Activated CD4-positive, alpha-beta T cell treated with anti-CD3 and anti-CD28 coated beads, Interleukin-2, amount 50 U/mL, for 1 hour (primary cell): ENCODE measurements at places on chromosomes 3 and 15.

DNA sequence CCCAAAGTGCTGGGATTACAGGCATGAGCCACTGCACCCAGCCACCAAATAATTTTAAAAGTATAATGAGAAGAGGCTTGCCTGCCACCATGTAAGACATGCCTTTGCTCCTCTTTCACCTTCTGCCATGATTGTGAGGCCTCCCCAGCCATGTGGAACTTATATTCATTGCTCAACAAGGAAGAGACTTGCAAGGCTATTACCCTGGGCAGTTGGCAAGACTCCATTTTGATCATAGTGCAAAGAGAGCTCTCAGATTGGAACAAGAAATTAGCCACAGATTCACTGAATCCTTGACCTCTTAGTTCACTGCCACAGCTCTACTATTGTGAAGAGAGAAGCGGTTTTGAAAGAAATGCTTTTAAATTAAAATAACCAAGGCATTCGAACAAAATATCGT is 6.1 kb downstream of the SCAP start:
- DNase-seq: no peak

DNA sequence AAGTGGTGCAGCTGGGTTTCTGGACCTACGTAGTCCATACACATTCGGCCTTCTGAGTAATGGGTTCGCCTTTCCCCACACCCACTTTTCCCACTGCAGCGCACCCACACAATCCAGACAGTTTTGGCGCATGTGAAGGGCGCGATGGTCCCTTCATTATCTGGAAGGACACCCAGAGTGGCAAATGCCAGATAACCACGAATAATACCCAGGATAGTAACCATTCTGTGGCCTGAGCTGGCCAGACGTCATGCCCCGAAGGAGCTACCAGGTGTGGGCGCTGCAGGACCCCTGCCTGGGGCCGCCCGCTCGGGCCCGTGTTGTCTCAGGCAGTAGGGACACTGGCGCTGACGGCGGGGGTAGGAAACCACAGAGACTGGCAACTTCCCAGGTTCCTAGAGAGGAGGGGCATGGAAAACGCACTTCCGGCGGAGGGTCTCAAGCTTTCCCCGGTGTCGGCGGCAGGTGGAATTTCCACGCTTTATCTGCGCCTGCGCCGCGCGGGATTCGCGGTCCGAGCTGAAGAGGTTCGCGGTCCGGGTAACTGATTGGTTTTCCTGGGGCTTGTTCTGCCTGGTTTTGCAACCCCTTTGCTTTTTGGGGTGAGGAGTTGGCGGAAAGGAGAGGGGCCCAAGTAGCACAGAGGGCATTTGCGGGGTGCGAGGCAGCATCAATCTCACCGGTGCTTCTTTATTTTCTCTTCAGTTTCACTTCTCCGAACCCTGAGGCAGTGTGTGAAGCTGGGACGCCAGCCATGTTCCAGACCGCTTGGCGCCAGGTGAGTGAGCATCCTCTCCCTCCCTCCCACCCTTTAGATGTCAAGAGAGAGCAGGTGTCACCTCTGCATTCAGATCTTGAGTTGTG is at the start of gene ZNF620:
ZNF620 (plus strand) TSS at position 441 of the 864 bp plus-strand sequence; CDS start at position 755, 314 bp downstream.
- peak; percentile 35 for DNase-seq

DNA sequence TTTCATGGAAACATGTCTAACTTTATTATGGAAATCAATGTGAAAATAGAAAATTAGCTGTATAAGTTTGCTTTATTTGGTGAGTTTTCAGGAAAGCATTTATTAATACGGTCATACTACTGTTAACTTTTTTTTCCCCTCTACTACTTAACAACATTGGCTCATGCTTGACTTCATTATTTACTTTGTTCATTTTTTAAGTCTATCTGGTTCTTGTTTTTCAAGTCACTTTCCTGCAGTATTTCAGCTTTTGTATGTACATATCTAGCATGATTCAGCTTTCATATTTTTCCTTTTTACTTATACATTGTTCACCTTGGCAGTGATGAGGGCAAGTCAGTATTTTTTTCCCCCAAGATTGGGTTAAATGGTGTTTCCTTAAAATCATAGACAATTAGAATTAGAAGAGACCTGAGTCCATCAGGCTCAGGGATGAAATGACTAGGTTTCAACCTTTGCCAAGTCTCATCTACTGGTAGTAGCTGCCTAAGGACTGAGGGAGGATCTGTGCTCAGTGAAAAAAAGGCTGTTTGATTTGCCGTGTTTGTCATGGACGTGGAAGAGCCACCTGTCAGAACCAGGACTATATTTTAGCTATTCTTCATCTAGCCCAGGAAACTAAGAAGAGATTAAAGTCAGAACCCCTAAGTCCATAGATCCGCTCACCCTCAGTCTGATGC is 15.4 kb downstream of the TMOD3 start:
- no peak for DNase-seq

DNA sequence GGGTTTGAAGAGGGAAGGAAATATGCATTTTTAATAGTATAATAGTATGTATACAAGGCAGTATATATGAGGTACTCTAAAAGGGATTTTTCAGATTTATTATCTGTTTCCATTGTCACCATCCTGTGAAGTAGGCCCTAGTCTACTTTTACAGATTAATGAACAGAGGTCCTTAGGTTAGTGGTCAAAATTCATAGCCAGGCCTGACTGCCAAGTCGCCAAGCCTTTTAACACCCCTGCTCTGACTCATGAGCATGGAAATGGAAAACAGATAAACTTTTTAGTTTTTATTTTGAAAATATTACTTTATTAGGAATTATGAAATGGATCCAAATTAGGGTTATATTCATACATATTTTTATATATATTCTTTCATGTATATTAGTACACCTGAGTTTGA is 146.9 kb downstream of the BBX start:
- no peak for DNase-seq

DNA sequence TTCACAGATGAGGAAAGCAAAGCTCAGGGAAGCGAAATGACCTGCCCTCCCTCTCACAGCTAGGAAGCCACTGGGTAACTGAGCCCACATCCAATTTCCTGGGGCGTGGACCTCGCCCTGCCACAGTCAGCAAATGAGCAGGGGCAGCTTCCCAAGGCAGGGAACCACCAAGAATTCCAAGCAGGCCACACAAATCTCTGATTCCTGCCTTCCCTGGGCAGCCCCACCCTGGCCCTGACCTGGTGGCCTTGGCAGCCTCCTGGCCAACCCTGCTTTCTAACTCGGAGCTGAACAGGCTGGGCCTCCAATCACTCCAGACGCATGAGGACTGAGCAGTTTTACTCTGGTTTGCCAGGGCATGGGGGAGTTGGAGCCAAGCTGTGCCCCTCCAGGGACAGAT is 203.7 kb upstream of the TLE3 start:
- no peak for DNase-seq

GRCh38 chr15:60508442-60508841 is 29.5 kb upstream of the ICE2 start:
- DNase-seq: no peak

- DNase-seq: no peak
These were observed 167.2 kb downstream of the MAGI1 start for GRCh38 chr3:65871305-65872141.

- no peak for DNase-seq
These were observed 88.3 kb downstream of the ITPR1 start for GRCh38 chr3:4581498-4581897.
